ENCODE measurements at places on chromosomes 1 and 21.
A peak's percentile ranks its signal among the peaks of the same experiment; 100 is the strongest.

- no peaks in the 10 kb centered on the region for H3K36me3 ChIP-seq
- no peak overlapping the region for H3K4me3 ChIP-seq
- DNase-seq = no peak
- no peak overlapping the region for H3K27ac ChIP-seq
- no peaks in the 10 kb centered on the region for H3K4me1 ChIP-seq
Observed at GRCh38 chr1:79976287-79976686, 969.8 kb upstream of the ADGRL4 start.

- no peak overlapping the region for H3K27ac ChIP-seq
- H3K4me3 ChIP-seq = no peak overlapping the region
- H3K36me3 ChIP-seq = peaks cover 18% of the 10 kb centered on the region
- H3K4me1 ChIP-seq = no peaks in the 10 kb centered on the region
Observed at GRCh38 chr1:116529199-116529631, 41.6 kb downstream of the CD58 start.

DNA sequence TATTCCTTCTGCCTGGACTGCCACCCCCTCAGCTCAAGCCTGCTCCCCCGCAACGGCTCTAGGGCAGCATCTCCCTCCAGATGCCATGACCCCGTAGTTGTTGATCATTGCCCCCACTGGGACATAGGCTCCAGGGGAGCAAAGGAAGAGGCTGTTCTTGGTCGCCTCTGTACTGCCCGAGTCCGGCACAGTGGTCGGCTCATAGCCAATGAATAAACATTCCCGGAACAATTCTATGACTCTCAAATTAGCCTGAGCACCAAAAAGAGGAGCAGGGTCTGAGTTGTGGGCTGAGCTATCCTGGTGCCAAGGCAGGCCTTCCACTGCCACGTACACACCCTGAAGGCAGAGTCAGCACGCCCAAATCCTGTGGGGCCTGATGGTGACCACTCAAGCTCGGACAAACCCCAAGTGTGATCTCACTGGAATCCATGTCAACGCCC, 33.1 kb downstream of the CAPZB start:
- H3K4me3 ChIP-seq = no peak overlapping the region
- DNase-seq = no peak
- H3K36me3 ChIP-seq = peaks cover 14% of the 10 kb centered on the region
- no peak overlapping the region for H3K27ac ChIP-seq

GRCh38 chr1:60847855-60848582, 234.3 kb upstream of the NFIA start:
- DNase-seq = no peak
- no peak overlapping the region for H3K27ac ChIP-seq
- no peaks in the 10 kb centered on the region for H3K4me1 ChIP-seq
- H3K27me3 ChIP-seq = no peaks in the 10 kb centered on the region
- no peaks in the 10 kb centered on the region for H3K36me3 ChIP-seq

GRCh38 chr1:145979746-145980456, 15.4 kb downstream of the POLR3GL start:
- no peak overlapping the region for H3K4me3 ChIP-seq
- peaks cover 25% of the 10 kb centered on the region for H3K4me1 ChIP-seq
- H3K27me3 ChIP-seq = no peaks in the 10 kb centered on the region
- peaks cover 16% of the 10 kb centered on the region for H3K36me3 ChIP-seq
- no peak for DNase-seq

DNA sequence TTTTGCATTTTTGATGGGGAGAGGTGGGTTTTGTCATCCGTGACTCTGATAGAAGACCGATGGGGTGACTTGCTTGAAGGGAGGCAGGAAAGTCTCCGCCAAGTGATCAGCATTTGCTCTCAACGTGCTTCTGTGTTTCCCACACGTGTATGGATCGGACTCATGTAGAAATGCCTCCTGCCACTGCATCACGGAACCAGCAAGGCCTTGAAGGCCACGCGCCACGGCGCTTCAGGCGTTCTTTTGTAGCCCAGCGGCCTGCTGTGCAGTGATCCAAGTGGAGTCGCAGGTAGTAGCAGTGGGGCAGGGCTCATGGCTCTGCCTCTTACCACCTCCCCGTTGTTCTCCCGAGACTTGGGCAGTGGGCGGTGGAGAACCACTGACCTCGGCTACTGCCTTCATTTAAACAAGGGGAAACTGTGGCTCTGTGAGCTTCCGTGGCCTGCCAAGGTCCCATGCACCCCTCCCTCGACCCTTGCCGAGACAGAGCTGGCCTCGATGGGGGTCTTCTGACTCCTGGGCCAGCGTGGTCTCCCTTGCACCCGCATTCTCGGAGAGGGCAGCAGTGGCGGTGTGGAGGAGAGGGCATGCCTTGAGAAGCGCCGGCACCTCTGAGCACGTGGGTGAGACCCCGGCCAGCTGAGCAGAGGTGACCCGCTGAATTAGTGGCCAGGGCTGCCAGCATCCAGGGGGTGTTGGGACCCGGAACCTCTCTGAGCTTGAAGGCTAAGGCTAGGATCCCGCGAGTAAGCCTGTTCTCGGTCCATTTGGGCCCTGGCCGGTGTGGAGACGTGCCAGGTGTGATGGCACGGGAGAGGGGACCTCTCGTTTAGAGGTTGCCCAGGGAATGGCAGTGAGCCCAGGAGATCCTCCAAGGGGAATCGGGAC, 46.1 kb upstream of the ABCG1 start:
- no peak overlapping the region for H3K27ac ChIP-seq
- H3K36me3 ChIP-seq = no peaks in the 10 kb centered on the region
- H3K27me3 ChIP-seq = peaks cover 23% of the 10 kb centered on the region
- no peak overlapping the region for H3K4me3 ChIP-seq
- H3K4me1 ChIP-seq = no peaks in the 10 kb centered on the region

DNA sequence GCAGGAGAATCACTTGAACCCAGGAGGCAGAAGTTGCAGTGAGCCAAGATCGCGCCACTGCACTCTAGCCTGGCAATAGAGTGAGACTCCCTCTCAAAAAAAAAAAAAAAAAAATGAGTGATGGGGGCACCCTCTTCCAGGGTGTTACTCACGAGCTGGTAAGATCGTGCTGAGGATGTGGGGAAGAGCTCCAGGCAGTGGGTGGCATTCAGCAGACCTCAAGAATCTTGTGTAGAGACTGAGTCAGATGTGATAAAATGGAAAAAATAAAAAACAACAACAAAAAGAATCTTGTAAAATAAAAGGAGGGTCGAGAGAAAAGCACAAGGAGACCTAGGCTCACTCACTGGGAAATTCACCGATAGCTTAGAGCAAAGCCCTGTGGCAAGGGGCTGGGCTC, 38.5 kb downstream of the EPHA2 start:
- H3K4me3 ChIP-seq = no peak overlapping the region
- no peak for DNase-seq
- no peaks in the 10 kb centered on the region for H3K36me3 ChIP-seq
- H3K4me1 ChIP-seq = no peaks in the 10 kb centered on the region
- H3K27ac ChIP-seq = no peak overlapping the region
- H3K27me3 ChIP-seq = no peaks in the 10 kb centered on the region

DNA sequence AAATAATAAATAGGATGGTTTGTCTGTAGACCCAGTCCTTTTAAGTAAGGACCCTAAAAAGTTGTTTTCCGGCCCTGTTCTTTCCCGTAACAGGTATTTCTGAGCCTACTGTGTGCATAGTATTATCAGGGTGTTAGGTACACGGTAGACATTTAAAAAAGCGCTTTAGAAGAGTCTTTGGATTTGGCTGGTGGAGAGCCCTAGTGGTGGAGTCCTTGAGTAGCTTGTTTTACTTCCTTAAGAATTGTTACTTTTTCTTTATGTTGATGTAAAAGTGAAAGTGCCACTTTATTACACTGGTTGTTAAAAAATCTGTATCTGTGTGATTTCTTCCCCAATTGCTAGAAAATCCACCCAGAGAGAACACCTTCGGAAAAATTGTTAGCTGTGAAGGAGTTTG, 36.8 kb downstream of the SMYD2 start:
- no peak overlapping the region for H3K4me3 ChIP-seq
- H3K36me3 ChIP-seq = peaks cover 35% of the 10 kb centered on the region
- no peaks in the 10 kb centered on the region for H3K27me3 ChIP-seq
- no peaks in the 10 kb centered on the region for H3K4me1 ChIP-seq

- DNase-seq = peak; percentile 80
- H3K4me3 ChIP-seq = no peak overlapping the region
- H3K27me3 ChIP-seq = no peaks in the 10 kb centered on the region
- no peak overlapping the region for H3K27ac ChIP-seq
- no peaks in the 10 kb centered on the region for H3K36me3 ChIP-seq
Observed at GRCh38 chr1:246689409-246690008, 34.7 kb upstream of the SCCPDH start.

- no peak overlapping the region for H3K4me3 ChIP-seq
- DNase-seq = peak; percentile 95
- no peaks in the 10 kb centered on the region for H3K27me3 ChIP-seq
Observed at GRCh38 chr1:36609241-36610027, 126.7 kb upstream of the CSF3R start.

DNA sequence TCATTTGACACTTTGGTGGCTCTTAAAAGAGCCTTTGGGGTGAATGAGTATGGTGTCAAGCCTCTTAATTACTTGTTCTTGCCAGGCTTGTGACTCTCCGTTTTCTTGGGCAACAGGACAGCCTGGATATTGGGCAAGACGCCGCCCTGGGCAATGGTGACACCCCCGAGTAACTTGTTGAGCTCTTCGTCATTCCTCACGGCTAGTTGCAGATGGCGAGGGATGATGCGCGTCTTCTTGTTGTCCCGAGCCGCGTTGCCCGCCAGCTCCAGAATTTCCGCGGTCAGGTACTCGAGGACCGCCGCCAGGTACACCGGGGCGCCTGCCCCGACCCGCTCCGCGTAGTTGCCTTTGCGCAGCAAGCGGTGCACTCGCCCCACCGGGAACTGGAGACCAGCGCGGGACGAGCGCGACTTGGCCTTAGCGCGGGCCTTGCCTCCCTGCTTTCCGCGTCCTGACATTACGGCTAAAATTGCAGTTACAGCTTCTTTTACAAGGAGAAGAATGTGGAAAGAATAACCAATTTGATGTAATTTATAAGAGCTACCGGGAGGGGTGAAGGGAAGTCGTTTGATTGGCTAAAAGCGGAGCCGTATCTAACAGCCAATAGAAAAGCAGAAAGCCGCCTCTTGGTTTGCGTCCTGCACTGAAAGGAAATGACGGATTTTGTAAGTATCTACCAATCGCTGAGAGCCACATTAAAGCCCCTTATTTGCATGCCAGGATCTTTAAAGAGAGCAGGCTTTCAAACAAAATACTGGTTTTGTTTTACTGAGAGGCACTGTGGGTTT, 11.7 kb upstream of the BOLA1 start:
- peaks cover 8% of the 10 kb centered on the region for H3K4me1 ChIP-seq
- peak overlapping the region; percentile 98 for H3K27ac ChIP-seq
- no peaks in the 10 kb centered on the region for H3K27me3 ChIP-seq
- peak overlapping the region; percentile 64 for H3K4me3 ChIP-seq

DNA sequence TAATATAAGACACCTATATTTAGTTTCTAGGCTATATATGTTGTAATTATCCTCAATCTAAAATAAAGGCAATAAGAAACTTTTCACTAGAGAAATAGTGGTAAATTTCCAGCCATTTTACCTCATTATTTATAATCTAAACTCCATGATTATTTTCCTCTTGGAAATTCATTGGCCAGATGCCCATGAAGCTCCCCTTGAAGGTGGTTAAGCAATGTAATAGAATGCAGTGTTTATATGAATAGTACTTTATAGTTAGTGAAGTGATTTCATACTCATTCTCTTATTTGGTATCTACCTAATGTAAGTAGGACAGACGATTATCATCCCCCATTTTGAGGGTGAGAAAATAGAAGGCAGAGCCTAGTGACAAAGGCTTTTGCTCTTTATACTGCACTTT, 26.5 kb downstream of the NFYC start:
- no peak for DNase-seq
- H3K27ac ChIP-seq = no peak overlapping the region
- H3K4me3 ChIP-seq = no peak overlapping the region
- H3K4me1 ChIP-seq = no peaks in the 10 kb centered on the region

- H3K27ac ChIP-seq = no peak overlapping the region
- H3K4me1 ChIP-seq = no peaks in the 10 kb centered on the region
- no peak overlapping the region for H3K4me3 ChIP-seq
Observed at GRCh38 chr1:81008293-81008692, 792.4 kb upstream of the ADGRL2 start.

DNA sequence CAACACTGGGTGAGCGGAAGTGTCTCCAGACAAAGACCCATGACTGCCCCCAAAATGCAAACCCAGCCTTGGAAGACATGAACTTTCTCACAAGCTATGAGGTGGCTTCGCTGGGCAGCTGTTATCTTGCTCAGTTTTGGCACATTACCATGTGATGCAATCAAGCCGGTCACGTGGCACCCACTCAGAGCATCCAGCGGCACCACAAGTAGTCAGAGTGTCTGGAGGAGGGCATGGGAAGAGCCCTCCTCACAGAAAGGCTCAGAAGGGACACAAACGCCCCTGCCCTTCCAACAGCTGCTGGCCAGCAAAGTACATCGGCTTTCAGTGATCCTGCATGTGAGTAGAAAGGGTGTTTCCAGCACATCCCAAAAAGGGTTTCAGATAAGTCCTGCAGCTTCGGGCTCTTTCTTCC, 145.5 kb upstream of the IRF2BP2 start:
- H3K27me3 ChIP-seq = no peaks in the 10 kb centered on the region
- H3K27ac ChIP-seq = no peak overlapping the region
- H3K4me1 ChIP-seq = peaks cover 14% of the 10 kb centered on the region
- H3K4me3 ChIP-seq = no peak overlapping the region
- DNase-seq = no peak
- no peaks in the 10 kb centered on the region for H3K36me3 ChIP-seq

DNA sequence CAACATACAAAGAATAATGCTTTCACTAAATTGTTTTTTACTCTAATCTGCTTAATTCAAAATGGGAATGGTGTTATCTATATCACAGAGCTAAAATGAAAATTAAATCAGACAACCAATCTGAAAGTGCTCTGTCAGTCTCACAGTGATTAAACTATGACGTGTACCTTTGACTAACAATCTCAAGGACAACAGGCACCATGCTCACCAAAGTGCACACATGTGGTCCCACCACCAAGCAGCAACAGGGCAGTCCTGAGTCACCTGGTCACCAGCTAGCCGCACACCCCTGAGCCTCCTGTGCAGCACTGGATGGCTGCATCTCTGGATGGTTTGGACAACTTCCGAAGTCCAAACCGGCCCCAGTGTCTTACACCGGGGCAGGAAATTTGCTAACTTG, 54.5 kb upstream of the NADK start:
- H3K36me3 ChIP-seq = peaks cover 74% of the 10 kb centered on the region
- H3K4me3 ChIP-seq = no peak overlapping the region
- no peaks in the 10 kb centered on the region for H3K4me1 ChIP-seq
- no peak overlapping the region for H3K27ac ChIP-seq
- H3K27me3 ChIP-seq = no peaks in the 10 kb centered on the region

GRCh38 chr1:51982161-51982560, 8.3 kb downstream of the RAB3B start:
- no peaks in the 10 kb centered on the region for H3K27me3 ChIP-seq
- H3K4me1 ChIP-seq = peaks cover 8% of the 10 kb centered on the region
- H3K4me3 ChIP-seq = no peak overlapping the region
- DNase-seq = no peak

DNA sequence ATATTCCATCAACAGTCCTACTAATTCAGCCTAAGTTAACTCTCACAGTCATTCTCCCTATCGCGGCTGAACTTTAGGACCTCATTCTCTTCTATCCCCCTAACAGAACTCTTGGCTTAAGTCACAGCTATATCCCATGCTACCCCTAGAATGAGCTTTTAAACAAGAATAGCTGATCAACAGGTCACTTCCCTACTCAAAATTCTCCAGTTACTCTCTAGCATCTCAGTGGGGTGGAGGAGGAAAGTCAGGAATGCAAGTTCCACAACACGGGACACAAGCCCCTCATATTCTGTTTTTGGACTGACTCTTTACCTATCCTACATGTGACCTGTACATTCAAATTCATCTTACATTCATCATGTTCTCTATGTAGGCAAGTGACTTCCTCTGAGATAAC, 21.0 kb downstream of the MRPL39 start:
- no peaks in the 10 kb centered on the region for H3K4me1 ChIP-seq
- no peak overlapping the region for H3K4me3 ChIP-seq
- no peak overlapping the region for H3K27ac ChIP-seq
- H3K27me3 ChIP-seq = no peaks in the 10 kb centered on the region
- no peak for DNase-seq

- H3K4me3 ChIP-seq = no peak overlapping the region
- H3K36me3 ChIP-seq = no peaks in the 10 kb centered on the region
- no peak for DNase-seq
Observed at GRCh38 chr21:17631195-17631594, 18.5 kb upstream of the BTG3 start.
